AG04449 (cell line): ENCODE measurements at places on chromosomes 4 and X.

DNA sequence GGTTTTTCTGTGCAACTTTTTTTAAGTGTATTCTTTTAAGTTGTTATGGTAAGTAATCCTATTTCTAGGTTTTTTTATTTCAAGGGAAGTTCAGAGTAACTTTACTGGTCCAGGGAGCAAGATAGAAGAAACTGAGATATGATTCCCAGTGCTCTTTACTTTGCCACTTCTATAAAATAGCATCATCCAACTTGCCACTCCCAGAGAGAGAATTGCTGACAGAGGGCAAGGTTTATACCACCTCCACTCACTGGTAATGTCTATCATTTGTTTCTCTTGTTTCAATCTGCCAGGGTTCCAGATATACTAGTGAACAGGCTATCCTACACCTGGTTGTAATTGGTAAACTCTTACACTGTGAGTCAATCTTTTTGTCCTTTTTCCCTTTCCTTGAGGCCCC lies 3.5 kb upstream of the CLCN3 start:
- no peak for DNase-seq

GRCh38 chr4:23382879-23383278 lies 507.0 kb downstream of the PPARGC1A start:
- DNase-seq = no peak

DNA sequence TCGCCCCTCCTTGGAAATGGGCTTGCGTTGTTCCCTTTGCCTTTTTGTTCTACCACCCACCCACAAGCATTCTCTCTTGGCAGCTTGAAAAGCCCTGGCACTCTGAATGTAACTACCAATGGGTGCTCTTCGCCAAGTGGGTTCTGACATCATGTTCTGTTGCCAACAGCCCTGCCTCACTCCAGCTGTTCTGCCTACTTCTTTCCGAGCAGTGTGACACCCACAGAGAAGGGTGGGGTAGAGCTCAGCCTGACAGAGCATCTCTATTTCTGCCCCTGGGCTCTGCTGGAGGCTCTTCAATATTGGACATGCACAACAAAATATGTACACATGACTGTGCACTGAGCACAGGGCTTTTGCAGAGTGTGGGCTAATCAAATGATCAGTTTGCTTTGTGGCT lies 15.6 kb upstream of the EXOSC9 start:
- no peak for DNase-seq

- no peak for DNase-seq
Observed at GRCh38 chr4:2867758-2868491, 24.3 kb downstream of the ADD1 start.

DNA sequence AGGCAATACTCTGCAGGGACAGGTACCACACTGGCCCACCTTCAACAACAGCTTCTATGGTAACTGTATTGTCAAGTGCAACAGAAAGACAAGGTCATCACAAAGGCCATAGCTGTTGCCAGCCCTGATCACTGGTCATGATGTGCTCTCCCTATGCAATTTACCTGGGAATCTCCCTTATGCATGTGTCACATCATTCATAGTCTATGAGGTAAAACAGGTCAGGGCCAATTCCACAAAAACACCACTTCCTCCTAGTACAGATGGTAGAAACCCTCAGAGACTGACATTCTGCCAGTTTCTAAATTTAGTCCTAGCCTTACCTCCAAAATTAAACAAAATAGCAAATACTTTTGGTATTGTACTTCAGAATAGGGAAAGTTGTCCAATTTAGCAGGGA lies 132.8 kb downstream of the MGST2 start:
- DNase-seq = no peak
